ENCODE measurements at places on chromosomes 2 and 18.
A peak's percentile ranks its signal among the peaks of the same experiment; 100 is the strongest.

- no peak for DNase-seq
Observed at GRCh38 chr2:134352844-134353243, 99.0 kb downstream of the MGAT5 start.

DNA sequence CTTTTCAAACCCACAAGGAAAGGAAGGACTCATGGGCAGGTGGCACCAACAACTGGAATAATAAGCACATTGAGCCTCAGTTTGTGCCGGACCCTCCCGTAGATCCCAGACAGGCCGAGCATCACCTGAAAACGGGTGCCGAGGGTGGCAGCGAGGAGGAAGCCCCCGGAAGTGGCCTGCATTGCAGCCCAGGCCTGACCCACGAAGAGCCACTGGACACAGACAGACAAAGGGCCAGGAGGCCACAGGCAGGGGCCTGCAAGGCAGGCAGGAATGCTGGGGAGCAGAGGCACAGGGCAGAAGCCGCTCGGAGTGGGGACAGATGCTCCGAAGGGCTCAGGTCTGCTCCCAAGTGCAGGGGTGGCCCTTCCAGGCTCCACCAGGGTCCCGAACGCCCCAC lies 31.7 kb downstream of the MTERF4 start:
- DNase-seq = no peak

DNA sequence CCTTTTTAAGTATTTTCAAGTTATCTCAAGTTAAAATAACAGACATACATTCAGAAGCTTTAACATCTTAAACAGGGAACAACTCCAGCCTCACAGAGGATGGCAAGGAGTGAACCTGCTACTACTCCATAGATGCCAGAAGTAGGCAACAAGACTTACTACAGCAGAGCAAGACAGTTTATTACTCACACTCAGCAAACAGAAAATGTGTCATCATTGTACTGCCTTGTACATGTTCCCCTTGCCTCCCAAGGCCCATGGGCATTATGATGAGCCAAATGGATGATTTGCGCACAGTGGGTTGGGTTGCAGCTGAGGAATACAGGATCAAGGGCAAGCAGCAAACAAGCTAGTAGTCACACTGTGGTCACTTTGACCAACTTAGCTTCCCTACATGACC lies 80.6 kb upstream of the VRK2 start:
- no peak for DNase-seq

- peak; percentile 51 for DNase-seq
Observed at GRCh38 chr2:61538920-61539520, 864 bp upstream of the XPO1 start.

DNA sequence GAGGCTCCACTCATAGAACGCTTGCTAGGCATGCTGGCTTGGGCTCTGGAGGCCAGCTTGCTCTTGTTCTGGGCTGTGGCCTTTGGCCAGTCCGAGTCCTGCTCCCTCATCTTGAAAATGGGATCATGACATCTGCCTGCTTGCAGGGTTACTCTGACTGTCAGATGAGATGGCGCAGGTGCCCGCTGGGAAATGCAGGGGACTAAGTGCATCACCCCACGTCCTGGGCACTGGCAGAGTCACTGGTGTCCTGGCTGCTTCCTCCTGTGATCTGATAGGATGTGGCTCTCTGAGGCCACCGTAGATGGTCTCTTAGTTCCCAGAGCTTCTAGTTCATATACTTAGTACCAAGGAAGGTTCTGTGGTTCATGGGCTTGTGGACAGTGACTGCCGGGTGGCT lies 18.5 kb downstream of the LDLRAD4 start:
- DNase-seq = no peak

DNA sequence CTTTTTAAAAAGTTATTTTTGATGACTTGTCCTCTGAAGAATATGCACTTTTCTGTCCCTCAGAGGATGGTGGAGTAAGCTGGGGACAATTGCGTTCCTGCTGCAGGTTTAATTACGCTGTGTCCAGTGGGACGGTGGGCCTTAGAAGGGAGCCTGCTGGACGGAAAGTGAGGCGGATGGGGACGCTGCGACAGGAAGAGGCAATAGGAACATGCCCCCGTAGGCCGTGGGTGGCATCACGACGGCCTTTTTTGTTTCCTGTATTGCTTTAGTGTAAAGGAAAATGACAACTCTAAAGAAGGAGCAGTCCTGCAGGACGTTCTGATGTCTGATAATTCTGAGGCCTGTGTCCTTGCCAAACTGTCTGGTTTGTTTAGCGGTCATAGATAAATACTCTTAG lies 121.6 kb downstream of the NFATC1 start:
- DNase-seq = peak; percentile 40

DNA sequence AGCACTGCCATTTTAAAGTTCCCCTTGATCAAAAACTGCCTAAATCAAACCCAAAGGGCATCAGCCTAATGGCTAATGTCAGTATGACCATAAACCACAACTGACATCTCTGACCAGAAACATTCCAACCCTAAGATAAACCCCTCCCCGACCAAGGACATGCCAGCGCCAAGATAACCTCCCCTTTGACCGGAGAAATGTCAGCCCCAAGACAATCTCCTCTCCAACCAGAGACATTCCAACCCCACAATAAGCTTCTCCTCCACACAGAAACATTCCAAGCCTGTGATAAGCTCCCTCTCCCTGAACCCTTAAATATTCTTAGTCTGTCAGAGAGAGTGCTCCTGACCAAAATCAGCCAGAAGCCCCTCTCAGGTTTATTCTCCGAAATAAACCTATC lies 188.3 kb upstream of the MSH6 start:
- no peak for DNase-seq

- DNase-seq = no peak
Observed at GRCh38 chr18:21979171-21979560, 190.2 kb upstream of the GATA6 start.

DNA sequence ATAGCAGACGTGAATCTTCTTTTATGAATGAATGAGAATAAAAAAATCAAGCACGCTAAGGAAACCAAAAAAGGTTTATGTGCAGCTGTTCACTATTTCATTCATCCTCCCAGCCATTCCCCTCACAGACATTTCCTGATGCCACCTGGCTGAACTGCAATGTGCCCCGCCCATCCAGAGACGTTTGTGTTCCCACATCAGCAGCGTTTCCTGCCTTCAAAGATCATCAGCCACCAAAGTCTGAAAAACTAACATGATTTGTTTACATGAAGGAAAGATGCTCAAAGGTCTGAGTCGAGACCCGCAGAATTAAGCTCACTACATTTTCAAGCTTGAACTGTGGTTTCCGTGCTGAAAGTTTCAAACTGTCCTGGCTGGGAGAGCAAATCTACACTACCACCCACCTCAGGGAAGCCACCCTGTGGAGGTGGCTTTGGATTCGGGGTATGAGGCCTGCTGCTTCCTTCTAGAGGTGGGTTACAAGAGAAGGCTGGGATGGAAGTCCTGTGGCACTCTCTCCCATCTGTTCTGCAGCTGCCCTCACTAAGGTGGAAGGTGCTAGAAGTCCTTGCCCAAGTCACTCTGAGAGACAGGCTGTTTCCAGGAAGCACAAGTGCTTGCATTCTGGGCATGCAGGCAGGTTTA lies 201.3 kb upstream of the OSR1 start:
- DNase-seq = no peak

DNA sequence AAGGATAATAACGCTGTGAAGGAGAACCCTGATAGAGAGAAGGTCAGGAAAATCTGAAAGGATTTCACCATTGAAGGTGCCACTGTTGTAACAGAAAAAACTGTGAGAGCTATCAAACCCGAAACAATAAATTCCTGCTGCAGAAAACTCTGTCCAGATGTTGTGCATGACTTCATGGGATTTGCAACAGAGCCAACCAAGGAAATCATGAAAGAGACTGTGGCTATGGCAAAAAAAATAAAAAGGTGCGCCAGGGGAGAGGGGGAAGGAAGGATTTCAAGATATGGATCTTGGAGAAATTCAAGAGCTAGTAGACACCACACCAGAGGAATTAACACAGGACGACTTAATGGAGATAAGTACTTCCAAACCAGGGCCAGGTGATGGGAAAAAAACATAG lies 88.0 kb downstream of the LDLRAD4 start:
- DNase-seq = no peak

- DNase-seq = no peak
Observed at GRCh38 chr2:20138696-20139095, 86.2 kb downstream of the SDC1 start.

DNA sequence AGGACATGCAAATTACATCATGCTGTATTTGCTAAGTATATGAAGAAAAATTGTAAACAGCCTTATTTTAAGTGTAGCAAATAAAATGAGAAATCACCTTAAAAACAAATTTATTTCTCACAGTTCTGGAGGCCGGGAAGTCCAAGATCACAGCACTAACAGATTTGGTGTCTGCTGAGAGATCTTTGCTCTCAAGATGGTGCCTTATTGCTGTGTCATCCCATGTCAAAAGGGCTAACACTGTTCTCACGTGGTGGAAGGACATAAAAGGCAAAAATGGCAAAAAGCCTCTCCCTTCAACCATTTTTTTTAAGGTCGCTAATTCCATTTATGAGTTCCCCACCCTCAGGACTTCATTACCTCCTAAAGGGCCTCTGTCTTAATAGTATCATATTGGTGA lies 12.1 kb downstream of the XRCC5 start:
- no peak for DNase-seq

DNA sequence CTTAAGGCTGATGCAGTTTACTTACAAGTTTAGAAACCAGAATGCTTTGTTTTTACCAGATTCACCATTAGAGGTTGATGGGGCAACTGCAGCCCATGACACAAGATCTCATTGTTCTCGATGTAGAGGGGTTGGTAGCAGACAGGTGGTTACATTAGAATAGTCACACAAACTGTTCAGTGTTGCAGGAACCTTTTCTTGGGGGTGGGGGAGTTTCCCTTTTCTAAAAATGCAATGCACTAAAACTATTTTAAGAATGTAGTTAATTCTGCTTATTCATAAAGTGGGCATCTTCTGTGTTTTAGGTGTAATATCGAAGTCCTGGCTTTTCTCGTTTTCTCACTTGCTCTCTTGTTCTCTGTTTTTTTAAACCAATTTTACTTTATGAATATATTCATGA lies 99.4 kb upstream of the IL1R2 start:
- no peak for DNase-seq

DNA sequence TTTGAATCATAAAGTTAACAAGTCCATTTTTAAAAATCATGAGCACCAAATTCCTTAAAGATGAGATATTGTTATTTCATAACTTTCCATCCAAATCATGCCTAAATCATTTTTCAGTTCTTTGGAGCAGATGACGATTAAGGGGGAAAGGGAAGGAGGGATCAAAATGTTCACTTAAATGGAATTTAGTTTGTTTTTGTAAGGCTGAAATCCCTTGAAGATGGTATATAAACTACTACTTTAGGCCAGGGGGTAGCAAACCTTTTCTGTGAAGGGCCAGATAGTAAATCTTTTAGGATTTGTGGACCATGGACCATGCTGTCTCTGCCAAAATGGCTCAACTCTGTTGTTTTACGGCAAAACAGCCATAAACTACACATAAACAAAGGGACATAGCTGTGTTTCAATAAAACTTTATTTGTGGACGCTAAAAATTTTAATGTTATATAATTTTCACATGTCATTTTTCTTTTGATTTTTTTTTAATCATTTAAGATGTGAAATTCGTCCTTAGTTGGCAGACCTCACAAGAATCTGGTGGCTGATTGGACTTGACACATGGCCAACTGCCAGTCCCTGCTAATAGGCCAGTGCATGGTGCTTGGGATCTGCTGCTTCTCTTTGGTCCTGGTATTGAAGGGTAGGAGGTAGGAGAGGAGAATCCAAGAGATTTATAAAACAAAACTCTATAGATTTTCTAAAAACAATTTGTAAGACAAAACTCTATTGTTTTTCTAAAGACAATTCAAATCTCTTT lies 52.0 kb upstream of the RTN4 start:
- no peak for DNase-seq

DNA sequence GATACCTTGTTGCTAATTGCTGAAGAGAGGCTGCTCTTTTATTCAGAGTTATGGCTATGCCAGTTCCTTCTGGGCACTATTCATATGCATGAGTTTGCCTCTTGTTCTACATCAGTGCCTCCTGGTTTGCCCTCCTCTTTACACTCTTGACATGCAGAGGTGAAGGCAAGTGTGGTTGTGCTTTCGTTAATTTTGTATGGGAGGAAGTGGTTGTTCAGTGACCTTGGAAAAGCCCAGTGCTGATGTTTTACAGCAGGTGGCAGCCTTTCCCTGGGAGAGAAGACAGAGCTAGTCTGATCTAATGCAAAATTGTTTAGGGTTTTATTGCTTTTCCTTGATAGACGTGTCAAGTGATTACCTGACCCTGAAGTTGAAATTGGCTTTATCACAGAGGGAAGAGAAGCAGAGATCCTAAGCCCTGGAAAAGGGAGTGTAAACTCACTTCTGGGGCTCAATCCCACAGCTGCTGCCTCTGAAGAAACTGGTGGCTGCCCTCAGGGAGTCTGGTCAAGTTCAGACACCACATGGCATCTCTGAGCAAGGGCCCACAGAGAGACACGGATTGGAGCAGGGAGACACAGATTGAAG lies 30.5 kb upstream of the VPS54 start:
- DNase-seq = peak; percentile 65

DNA sequence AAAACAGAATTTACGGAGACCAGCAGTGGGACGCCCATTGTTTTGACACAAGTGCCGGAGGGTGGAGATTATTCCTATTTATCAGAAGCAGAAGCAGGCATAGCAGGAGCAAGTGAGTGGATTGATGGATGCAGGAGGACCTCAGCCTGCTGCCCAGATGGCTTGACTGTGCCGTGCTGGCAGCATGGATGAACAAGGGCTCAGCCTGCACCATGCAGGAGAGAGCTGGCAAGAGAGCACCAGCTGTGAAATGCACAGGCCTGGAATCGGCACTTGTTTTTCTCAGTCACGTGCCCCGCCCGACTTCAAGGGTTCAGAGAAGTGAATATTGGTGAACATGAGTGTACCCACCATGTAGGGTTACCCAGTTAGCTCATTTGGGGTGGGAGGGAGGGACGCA lies 4.0 kb downstream of the IL1R2 start:
- DNase-seq = no peak

DNA sequence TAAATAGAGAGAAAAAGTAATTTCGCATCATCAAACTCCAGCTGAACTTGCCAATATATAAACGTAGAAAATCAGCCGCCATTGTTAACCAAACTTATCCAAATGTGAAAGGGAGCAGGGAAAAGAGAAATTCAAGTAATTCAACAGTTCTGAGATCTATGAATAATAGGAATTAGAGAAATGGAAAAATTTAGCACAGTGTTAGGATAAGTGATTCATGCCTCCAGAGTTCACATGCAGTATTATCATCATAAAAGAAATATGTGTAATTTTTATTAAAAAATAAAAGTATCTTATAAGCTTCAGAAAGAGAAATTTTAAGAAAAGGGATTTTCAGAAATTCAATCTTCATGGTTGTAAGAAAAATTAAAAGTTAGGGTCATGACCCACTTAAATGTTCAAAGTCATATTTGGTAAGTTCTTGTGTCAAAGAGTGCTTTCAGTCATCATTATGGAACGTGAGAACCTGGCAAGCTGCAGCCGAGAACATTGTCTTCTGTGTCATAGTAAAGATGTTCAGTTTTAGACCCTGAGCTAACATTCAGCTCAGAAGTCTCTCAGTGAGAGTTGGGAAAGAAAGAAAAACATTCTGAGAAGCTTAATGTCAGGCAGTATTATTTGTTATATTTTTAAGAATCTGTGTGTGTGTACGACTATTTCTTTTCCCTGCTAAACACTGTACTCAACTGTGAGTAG lies 414.3 kb upstream of the RGPD4 start:
- DNase-seq = no peak
